Kidney (tissue), 22 donors: ENCODE measurements at places on chromosomes 4 and X. TPM values are rescaled to one million over a fixed set of nuclear protein-coding genes. Genes with fewer than 3 reads are reported as not detected.

- no peak for DNase-seq
These were observed 183.4 kb downstream of the PPP3CA start for GRCh38 chr4:101163936-101164335.

- DNase-seq = no peak
These were observed 46.3 kb downstream of the SPANXD start for GRCh38 chrX:141652286-141652685.

GRCh38 chrX:39619182-39620009 is 478.4 kb downstream of the BCOR start:
- DNase-seq = peak; percentile 38

DNA sequence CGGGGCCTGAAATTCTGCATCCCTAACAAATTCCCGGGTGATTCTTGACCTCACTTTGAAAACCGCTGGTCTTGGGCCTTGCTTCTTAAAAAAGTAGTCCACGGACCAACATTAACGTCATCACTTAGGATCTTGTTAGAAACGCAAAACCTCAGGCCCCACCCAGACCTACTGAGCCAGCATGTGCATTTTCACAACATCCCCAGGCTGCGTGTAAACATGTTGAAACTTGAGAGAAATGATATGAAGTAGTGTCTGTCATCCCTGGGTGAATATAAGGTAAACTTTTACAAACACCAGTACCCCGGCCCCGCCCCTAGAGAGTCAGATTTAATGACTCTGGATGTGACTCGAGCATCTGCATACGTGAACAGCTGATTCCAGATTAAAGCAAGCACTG is 33.7 kb downstream of the SORBS2 start:
- DNase-seq = no peak

The GUCY1B1 gene
- polyA plus RNA-seq = 13.2 TPM

DNA sequence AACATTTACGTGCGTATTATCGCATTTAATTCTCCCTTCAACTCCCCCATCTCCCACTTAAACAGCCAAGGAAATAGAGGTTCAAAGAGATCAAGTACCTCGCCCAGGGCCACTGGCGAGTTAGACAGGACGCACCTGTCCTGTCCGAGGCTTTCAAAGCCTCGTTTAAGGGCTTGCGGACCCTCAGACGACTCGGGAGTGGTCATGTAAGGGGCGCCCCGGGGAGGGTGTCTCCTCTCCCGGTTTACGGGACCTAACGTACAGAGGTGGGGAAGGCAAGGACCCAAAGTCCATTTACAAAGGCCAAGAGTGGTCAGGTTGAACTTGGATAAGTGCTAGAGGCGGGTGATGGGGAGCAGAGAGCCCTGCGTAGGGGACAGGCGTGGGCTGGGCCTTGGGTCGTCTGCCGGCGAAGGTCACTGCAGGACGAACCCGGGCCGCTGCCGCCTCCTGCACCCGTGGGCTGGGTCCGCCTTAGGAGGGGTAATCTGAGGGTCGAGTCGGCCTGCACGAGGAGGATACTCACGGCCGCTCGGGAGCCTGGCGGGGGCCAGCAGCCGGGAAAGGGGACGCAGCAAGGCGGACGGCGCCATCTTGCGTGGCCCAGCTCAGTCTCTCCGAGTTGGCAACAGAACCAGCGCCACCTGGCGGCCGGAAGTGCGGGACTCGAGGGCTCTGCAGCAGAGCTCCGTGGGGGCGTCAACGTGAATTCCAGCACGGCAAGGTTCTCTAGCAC is 5.9 kb upstream of the NAA15 start:
- peak; percentile 98 for DNase-seq

- no peak for DNase-seq
These were observed 31.9 kb downstream of the ANAPC10 start for GRCh38 chr4:145066063-145066501.

GRCh38 chr4:19455850-19456602 is 795.7 kb upstream of the SLIT2 start:
- no peak for DNase-seq

The GJB1 gene
- polyA plus RNA-seq = 59.0 TPM

- no peak for DNase-seq
These were observed 212.7 kb downstream of the CENPC start for GRCh38 chr4:67332627-67333026.

The OPRPN gene
- polyA plus RNA-seq = not detected

The GAGE12E gene
- polyA plus RNA-seq = not detected

The MAGEA9B gene
- polyA plus RNA-seq = not detected

DNA sequence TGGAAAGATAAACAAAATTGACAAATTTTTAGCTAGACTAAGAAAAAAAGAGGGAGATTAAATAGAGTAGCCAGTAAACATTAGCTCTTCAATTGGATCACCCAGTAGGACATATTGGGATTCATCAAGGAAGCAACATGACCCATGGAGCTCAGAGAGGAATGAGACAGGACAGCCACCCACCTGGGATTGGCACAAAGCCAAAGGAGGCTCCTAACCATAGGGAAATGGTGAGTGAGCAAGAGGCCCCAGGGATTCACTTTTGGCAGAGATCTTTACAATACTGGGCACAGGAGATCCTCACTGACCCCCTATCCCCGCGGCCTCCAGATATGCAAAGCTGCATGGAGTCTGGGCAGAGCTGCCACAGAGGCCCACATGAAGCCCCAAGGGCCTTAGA is 34.8 kb upstream of the CXCL6 start:
- DNase-seq = no peak

GRCh38 chr4:151715881-151716280 is 44.9 kb downstream of the GATB start:
- DNase-seq = no peak

GRCh38 chr4:31045724-31046318 is 325.7 kb downstream of the PCDH7 start:
- no peak for DNase-seq

The FAM184B gene
- 0.39 TPM for polyA plus RNA-seq

GRCh38 chr4:26788341-26788733 is 72.3 kb upstream of the STIM2 start:
- DNase-seq = no peak

DNA sequence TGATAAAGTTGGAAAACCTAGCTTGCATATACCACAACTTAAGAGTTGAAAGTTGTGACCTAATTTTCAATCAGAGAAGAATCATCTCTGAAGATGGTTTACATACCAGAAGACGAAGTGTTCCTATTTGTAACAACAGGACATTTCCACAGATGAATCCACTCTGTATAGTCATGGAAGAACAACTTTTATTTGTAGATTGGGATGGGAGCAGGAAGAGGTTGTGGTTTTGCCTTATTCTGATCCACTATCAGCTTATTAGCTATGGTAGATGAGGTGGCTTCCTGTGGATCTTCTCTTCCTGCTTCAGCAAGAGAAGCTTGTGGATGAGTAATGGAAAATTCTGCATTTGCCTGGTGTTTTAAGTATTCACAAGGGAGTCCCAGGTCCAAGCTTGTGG is 18.6 kb upstream of the SUPT20HL1 start:
- DNase-seq = no peak

DNA sequence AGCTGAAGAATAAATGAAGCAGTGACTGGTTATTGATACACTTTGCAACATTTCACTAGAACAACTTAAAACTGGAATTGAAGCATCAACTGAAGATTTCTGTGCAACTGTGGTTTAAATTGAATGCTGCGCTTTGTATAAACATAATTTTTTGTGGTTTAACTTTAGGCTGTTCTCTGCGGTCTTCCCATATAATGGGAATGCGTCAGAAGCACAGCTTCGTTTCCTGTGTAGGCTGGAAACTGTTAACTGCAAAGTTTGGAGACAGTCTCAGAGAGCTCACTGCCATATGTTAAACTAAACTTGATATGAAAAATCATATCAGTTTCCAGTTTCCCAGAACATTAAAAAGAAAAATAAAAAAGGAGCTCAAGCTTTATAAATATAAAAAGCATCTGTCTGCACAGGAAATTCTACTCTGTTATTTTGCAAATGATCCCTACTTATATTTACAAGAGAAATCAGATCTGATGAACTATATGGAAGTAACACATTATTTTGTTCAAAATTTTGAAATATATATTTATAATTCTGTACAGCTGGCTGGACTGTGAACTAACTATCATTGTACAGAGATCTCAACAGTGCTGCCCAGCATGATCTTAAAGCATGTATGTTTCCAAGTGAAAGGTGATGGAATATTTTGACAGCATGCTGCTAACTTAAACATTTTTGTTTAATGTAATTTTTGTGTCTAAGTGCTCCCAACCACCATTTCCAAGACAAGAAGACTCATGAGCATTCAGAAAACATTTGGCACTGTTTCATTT is 139.9 kb downstream of the NDST3 start:
- no peak for DNase-seq

The PNCK gene
- polyA plus RNA-seq = 5.5 TPM

DNA sequence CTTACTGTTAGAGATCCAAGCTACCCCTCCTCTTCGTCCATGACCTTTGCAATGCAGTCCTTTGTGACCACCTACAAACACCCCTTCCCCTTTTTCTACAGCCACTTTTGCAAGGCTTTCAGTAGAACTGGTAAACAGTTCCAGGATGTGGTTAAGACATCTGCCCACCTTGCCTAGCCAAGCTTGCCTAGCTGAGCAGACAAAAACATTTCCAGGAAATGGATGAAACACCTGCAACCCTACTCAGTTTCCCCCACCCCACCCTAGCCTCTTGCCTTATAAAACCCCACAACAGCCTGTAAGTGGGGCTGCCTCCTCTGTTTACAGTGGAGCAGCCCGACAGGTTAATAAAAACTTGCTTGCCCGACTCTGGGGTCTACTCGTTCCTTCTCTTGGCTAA is 133.8 kb downstream of the ZC4H2 start:
- DNase-seq = no peak

- DNase-seq = no peak
These were observed 80.1 kb upstream of the UCP1 start for GRCh38 chr4:140648716-140649308.

The GAGE1 gene
- polyA plus RNA-seq = not detected

DNA sequence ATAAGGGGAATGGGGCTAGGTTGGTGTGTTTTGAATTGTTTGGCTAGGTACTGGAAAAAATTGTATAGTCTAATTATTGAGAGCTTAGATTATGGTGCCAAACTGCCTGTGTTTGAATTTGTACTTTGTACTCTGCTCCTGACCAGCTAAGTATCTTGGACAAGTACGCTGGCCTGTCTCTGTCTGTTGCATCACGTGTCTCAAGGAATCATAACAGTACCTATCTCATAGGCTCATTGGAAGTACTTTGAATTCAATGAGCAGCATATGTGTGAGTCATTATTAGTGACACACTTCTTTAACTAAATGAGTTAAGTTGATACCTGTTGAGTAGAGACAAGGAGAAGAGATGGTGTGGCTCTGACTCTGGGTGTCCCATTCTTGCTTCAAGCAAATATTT is 69.5 kb upstream of the MND1 start:
- no peak for DNase-seq

GRCh38 chr4:153809307-153809706 is 20.4 kb upstream of the SFRP2 start:
- no peak for DNase-seq

The PLXNB3 gene
- polyA plus RNA-seq = 2.2 TPM

DNA sequence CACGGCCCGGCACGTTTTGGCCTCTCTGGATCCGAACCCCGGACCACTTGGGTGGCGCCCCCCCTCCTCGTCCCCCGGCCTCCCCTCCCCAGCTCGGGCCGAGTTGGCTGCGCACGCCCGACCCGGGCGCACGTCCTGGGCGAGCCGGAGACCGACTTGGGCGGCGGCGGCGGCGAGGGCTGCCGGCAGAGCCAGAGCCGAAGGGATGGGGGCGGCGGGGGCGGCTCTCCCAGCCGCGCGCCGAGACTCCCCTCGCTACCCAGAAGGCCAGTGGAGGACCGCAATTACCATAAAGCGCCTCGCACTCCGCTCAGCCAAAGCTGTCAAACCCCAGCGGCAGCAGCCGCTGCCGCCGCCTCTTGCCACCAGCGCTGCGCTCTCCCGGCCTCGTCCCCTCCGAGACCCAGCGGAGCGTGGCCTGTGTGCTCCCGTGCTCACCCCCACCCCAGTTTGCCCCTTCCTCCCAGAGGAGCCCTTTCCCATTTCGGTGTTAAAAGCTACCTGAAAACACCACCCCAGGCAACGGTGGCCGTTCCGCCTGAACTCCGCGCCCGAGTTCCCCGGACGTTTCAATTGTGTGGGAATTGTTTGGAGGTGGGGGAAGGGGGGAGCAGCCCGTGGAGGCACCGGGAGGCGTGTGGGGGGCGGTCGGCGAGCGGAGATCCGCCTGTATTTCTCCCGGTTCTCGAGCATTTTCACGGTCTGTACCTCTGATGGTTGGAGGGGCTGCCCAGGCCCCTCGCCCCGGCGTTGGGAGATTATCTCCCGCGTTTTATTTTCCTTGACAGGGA is 701 bp upstream of the BCOR start:
- peak; percentile 82 for DNase-seq

- DNase-seq = no peak
These were observed 113.0 kb downstream of the PCDH7 start for GRCh38 chr4:30833206-30833605.

DNA sequence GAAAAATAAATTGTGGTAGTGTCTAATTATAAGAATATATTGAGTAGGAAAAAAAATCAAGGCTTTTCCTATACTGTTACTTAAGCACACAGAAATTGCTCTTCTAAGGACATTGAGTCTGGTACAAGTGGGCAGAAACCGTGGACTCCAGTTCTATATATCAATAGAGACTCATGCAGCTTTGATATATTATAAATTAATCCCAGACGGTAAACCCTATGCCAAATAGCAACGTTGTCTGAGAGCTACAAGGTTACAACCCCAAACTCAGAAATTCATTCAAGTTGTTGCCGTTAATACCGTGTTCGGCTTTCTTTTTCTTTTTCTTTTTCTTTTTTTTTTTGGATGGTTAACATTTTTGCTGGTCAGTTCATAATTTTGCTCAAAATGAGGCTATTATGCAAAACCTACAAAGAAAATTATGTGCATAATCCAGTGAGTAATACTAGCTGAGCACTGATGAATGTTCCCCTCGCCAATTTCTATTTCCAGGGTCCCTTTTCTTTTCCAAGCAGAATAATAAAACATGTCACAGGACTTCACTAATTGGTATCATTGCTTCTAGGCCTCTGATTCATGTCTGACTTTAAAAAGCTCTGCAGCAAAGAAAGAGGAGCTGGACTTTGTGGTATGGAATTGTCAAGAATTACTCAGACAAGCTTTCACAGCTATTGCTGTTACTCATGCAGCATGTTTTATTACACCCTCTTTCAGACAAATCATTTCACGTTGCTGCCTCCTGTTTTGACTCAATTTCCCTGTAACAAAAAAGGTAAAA is 737.7 kb downstream of the NLGN4X start:
- no peak for DNase-seq

DNA sequence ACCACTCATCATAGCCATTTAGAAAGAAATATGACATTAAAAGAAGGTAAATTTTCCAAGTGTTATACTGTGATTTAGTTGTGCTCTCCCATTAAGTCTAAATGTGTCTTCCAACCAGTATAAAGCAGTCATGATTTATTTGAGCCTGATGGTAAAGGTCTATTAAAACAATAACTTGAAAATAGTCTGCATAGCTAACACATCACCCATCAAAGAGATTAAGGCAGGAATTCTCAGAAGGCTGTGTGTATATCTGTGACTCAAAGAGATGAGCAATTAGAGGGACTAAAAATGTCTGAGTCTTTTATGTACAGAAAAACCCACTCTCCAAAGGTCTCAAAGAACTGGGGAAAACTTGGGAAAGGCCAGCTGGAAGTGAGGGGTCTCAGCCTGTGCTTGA is 70.3 kb upstream of the IQCM start:
- no peak for DNase-seq
